ENCODE measurements at places on chromosomes 2 and 18.

- no peak for DNase-seq
Measured at GRCh38 chr2:200051611-200051945, 96.2 kb downstream of the MAIP1 start.

DNA sequence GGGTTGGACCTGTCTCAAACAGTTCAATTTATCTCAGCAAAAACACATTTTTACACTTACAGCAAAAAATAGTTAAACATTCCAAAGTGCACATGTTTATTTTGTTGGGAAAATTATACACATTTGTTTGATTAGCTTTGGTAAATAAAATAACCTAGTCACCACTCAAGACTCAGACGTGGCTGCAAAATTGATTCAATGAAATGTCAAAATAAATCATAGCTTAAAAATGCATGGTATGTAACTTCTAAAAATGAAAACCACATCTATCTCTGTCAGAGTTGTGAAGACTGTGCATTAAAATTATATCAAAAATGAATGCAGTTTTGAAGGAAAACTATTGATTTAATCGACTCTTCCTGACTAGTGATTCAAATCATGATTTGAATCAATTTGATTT is 56.7 kb downstream of the GALNT14 start:
- DNase-seq, result no peak

DNA sequence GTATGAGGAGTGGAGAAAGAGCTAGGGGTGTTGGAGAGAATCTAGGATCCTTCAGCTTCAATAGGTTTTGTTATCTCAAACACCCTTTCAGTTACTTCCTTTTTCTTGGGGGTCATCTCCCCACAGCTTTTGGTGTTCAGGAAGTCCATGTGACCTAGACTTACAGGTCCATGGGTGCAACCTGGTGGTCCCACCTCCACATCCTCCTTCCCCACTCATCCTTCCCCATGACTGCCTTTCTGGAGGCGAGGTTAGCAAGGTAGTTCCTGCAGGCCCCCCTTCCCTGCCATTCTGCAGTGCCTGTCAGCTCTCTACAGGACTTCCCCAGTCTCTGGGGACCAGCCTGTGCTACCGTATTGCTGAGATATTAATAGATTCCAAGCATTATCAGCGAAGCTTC is 107.6 kb downstream of the TMEM17 start:
- DNase-seq, result no peak

GRCh38 chr2:69087912-69088240 is 74.9 kb downstream of the ANTXR1 start:
- DNase-seq, result no peak

DNA sequence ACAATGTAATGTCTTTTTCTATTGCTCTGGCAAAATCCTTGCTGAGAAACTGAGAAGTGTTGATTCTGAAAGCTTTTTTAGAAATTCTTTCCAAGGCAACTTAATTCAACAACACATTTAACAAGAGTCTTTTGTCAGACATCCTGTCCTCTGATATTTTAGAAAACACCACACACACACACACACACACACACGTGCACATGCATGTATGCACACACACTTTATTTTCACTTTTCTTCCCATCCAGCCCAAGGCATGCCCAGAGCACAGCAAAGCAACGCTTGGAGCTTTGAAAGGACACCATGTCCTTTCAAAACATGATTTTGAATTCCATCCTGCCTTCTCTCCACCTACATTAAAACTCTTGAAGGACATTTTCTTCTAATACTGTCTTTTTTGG is 116.1 kb downstream of the ATL2 start:
- DNase-seq, result no peak

- no peak for DNase-seq
Measured at GRCh38 chr18:63817441-63818051, 42.3 kb downstream of the SERPINB7 start.

DNA sequence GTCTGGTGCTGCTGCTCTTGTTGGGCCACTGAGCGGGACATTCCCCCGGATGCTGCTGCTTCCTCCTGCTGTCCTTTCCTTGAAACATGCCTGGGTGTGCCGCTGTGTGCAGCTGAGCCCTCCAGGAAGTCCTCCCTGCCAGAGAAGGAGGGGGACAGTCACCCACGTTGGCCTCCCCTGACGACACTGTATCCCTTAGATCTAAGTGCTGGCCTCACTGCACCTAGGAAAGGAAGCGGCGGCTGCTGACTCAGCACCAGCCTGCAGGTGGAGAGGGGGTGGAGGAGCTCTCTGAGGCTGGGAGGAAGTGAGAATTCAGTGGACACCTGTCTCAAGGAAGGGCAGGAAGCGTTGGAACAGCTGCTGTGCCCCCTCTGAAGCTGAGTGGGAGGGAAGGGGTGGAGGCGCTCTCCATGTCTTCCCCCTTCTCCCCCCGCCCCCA is 239.8 kb downstream of the HAUS1 start:
- DNase-seq, result no peak

GRCh38 chr2:182883451-182883850 is 17.0 kb upstream of the FRZB start:
- no peak for DNase-seq

DNA sequence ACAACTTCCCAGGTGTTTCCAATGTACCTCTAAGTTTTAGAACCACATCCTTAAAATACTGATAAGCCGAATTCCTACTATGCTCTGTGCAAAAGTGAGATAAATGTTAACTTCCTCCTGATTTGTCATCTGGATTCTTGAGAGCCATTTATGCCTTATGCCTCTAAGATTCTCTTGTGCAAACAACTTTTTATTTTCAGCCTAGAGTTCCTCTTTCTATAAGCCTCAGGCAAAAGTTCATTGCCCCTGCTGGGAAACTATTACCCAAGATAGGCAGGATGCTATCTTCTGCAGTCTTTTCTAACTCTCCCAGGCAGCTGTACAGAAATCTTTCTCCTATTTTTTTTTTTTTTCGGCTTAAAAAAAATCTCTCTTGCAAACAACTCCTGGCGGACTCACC is 216.1 kb downstream of the KCNJ3 start:
- no peak for DNase-seq

DNA sequence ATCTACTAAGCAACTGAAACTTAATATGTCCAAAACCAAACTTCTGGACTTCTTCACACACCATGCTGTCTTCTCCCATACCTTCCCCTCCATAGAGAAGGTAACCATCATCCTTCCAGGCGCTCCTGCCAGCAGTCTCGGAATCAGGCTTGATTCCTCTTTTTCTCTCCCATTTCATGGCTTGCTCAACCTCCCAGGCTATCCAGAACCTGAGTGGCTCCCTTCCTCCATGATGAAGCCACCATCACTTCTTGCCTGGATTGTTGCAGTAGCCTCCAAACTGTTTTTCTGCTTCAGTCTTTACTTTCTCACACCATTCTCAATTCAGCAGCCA is 40.1 kb upstream of the NDUFV2 start:
- no peak for DNase-seq

DNA sequence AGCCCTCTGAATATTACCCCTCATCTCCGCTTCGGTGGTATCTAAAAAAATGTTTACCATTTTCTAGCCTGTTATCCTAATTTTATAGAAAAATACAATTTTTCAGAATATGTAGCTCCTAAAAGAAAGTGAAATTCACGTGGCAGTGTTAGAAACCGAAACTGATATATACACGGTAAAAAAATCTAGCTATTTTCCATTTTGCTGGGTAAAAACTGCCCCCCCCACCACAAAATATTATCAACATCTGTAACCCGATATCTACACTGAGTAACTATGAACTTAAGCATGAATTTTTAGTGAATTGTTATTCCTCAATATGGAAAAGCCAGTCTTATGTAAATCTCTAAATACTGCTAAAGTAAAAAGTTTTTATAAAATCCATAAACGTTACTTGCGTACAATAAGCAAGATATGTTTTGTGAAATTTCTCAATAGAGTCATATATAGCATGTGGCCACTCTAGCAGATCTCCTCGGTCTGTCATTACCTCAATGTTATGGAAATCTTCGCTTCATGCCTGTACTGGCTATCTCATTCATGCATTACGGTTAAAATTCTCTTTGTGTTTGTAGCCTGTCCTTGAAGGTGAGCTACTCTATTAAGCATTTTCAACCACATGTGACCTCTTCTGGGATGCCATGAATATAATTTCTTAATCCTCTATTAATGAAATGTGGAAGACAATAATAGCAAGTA is 524.2 kb downstream of the TRIB2 start:
- no peak for DNase-seq

DNA sequence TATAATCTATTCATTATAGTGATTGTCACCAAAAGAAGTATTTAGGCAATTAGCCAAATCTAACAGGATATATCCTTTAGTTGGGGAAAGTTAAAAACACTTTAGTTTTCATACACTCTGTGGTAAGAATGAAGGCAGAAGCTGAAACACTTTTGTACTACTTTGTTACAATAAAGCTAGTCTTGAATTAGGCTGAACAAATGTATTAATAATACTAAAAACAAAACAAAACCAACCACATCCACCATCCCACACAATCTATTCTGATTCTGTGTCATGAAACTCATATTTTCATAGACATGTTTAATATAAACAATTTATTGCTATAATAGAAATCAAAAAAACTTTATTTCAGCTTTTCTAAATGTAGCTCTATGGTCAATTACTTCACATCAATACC is 508.8 kb downstream of the ZEB2 start:
- no peak for DNase-seq

DNA sequence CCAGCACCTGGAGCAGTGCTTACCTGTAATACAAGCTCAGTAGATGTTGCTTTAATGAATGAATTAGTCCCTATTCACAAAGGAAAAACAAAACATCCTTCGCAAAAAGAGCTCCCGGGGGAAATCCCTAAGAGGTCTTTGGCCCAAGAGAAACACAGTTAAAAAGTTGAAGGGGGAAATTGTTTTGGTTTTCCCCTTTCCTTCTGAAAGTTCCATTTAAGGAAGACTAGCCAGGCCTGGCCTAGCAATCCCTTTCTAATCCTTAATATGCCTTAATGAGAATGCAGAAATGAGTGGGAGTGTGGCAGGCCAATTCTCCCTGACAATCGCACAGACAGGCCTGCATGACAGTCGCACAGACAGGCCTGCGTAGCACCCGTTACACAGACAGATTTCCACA is 33.5 kb upstream of the REL start:
- DNase-seq, result no peak

DNA sequence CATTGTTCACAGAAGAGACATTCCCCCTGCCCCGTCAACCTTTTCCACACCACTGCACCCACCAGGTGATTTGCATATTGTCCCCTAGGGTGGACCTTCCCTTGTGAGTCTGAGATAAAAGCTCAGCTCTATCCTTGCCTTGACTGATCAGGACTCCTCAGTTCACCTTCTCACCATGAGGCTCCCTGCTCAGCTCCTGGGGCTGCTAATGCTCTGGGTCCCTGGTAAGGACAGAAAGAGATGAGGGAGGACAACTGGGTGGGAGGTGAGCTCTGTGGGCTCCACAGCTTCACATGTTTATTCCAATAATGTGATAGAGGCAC is 1160.1 kb downstream of the RPIA start:
- DNase-seq, result no peak

DNA sequence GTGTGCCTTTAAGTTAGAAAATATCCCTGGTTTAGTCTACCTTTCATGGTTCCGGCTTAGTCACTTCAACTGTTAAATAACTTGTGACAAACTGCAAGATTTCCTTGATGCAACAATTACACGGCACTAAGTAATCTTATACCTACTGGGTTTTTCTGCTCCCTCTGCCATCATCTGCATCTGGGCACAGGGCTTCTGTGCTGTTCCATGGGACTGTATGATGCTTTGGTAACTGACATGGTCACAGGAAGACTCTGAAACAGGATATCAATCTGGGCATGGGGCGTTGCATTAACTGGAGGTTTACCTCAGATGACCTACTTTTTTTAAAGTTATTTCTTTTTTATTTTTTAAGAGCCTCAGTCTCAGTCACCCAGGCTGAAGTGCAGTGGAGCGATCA is 365.4 kb downstream of the SS18 start:
- DNase-seq, result no peak

DNA sequence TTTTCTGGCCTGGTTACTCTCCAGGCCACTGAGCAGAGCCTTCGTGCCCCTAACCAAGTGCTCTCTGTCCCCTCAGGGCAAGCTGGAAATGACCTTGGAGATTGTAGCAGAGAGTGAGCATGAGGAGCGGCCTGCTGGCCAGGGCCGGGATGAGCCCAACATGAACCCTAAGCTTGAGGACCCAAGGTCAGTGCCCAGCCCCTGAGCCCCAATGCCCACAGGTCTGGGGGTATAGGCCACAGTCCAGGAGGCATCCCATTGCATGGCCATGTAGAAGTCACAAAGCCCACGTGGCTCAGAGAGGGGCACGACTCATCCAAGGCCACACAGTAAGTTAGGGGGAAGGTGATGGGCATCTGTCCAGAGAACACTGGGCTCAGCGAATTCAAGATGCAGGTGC is 227.6 kb downstream of the DYSF start:
- no peak for DNase-seq

GRCh38 chr18:11392980-11393885 is 216.2 kb upstream of the SLC35G4 start:
- no peak for DNase-seq

DNA sequence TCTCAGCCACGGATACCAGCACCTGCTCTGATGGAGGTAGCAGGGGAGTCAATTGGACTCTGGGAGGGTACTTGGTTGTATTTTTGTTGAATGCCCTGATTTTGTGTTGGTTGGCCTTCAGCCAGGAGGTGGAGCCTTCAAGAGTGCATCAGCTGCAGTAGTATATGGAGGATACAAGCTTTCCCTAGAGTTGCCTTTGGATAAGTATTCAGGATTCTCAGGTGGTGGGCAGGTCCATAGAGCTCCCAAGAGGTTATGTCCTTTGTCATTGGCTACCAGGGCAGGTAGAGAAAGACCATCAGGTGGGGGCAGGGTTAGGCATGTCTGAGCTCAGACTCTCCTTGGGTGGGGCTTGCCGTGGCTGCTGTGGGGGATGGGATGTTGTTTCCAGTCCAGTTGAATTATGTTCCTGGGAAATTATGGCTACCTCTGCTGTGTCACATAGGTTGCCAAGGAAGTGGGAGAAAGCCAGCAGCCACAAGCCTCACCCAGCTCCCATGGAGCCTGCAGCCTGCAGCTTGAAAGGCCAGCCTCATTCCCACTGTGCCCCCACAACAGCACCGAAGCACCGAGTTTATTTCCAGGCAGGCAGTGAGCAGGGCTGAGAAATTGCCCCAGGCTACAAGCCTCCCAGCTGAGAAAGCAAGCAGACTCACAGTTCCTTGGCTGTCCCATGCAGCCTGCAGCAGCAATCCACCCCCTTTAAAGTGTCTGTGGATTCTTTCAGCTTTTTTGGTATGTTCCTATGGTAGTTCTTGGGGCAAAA is 38.6 kb upstream of the CHST9 start:
- DNase-seq, result no peak

Data from activated naive CD8-positive, alpha-beta T cell treated with anti-CD3 and anti-CD28 coated beads, Interleukin-2, amount 50 U/mL, for 16 hours (primary cell).